ENCODE measurements at places on chromosomes 2 and 18.

- DNase-seq: no peak
Observed at GRCh38 chr18:9852266-9853081, 33.3 kb upstream of the TXNDC2 start.

GRCh38 chr18:11419338-11419737 is 190.1 kb upstream of the SLC35G4 start:
- no peak for DNase-seq

DNA sequence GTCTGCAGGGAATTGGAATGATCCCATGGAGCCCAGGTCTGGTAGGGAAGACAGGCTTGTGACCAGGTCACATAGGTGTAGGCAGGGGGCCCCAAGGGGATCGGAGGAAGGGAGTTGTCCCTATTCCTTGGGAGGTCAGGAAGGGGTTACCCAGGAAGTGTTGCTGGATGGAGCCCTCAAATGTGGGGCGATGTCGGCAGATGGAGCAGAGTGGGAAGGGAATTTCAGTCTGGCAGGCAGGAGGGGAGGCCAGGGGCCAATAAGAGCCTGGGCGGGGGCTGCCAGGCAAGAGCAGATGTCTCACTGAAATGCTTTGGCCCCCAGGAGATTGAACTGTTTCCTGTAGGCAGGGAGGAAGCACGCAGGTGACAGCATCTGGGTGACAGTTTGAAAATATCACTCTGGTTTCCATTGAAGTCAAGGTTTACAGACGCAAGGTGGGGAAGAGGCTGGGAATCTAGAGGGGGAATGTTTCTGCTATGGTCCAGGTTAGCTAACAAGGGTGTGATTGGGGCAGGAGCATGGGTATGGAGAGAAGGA is 81.5 kb upstream of the SMAD2 start:
- no peak for DNase-seq

- DNase-seq: no peak
Observed at GRCh38 chr2:177362499-177362898, 30.1 kb upstream of the AGPS start.

DNA sequence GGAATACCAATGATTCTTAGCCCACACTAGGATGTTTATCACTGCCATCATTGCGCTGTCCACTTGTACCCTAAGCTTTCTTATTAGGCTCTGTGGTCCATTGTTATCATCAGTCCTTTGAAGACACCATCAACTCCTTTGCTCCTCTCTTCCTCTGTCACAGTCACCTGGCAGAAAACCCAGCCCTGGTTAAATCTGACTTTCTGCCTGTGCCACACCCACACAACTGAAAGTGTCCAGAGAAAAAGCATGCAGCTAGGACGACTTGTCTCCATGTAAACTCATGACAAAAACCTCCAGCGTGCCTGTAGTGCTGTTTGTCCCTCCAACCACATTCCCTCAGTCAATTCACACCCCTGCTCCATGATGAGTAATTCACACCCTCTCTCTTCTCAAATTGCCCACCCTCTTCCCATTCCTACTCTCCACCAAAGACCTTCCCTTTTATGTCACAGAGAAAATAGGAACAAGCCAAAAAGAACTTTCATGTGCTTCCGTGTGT is 297.4 kb upstream of the MGAT5 start:
- no peak for DNase-seq

GRCh38 chr2:14944562-14945346 is 312.2 kb downstream of the LRATD1 start:
- DNase-seq: no peak

- no peak for DNase-seq
Observed at GRCh38 chr2:232324778-232325177, 53.8 kb upstream of the ALPP start.

- DNase-seq: no peak
Observed at GRCh38 chr2:61857224-61857623, 3.4 kb upstream of the FAM161A start.

GRCh38 chr2:170162271-170162632 is 15.7 kb upstream of the MYO3B start:
- DNase-seq: no peak

DNA sequence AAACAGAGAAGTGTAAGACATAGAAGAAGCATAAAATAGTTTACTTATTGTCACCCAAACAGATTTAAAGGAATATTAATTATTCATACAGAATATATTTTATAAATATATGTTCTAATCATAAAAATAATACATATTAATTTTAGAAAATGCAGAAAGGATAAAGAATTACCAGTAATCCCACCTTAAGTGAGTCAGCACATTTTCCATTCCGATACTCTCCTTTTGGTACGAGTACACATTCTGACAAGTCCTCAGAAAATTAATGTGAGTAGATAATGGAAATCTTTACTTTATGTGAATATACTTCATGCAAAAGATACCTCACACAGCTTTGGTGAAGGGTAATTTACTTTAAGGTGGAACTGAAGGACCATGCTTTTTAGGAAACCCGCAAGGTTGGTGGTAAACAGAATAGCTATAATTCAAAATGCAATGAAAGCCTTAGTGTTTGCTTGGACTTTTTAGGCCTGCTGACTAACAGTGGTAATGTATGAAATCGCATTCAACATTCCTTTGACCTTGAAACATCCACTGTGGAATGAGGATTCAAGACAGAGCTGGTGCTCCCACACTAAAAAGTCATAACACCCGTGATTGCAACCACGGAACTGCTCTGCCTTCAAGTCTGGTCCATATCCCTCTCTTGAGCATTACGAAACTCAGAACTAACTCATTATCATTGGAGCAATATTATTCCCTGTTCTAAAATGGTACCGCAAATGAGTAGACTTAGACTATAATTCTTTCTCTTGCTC is 28.1 kb upstream of the HTR2B start:
- DNase-seq: no peak

DNA sequence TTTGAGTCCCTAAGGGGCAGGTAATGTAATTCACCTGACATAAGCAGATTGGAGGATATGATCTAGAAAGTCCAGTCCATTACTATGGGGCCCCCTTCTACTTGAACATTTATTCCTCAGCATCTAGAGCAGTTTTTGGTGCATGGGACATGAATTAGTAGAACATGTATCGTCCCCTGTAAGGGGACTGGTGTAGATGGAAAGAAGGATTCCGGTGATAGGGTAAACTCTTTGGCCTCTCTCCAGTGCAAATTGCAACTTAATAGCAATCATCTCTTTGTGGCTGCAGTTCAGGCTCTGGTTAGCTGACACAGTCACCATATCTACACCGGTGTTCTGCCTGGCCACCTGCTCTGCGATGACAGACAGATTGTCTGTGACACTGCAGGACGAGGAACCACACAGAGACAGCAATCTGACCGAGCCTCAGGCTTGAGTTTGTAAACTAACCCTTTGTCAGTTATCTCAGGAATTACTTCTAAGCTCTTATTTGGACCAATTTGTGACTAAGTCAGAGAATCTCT is 6.4 kb upstream of the SLC8A1 start:
- DNase-seq: no peak

- no peak for DNase-seq
Observed at GRCh38 chr18:47585136-47585535, 333.7 kb upstream of the SKOR2 start.
